Osteoblast (primary cell): ENCODE measurements at places on chromosomes 4 and X. TPM values are rescaled to one million over a fixed set of nuclear protein-coding genes. Genes with fewer than 3 reads are reported as not detected.
A peak's percentile ranks its signal among the peaks of the same experiment; 100 is the strongest.

The ARL13A gene
- total RNA-seq: not detected in 2 replicates

DNA sequence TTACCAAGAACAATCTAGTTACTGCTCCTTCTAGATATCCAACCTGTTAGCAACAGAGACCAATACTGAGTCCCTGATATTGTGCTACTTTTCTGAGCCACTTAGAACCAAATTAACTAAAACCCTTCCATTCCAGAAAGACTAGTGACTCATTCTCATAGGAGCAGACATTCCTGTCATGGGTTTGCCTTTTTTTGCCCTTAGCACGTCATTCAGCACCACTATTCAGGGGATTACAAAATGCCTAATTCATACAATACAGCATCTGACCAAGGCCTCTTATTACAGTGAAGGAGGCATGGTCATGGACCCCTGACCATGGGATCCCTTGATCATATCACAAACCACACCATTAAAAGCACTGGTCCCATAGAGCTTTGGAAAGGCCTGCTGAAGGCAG is 123.8 kb upstream of the CXCL13 start:
- peaks cover 10% of the 10 kb centered on the region for H3K27me3 ChIP-seq
- H3K27ac ChIP-seq: no peak overlapping the region
- H3K4me1 ChIP-seq: no peaks in the 10 kb centered on the region
- DNase-seq: no peak
- H3K4me3 ChIP-seq: no peak overlapping the region
- no peaks in the 10 kb centered on the region for H3K36me3 ChIP-seq

DNA sequence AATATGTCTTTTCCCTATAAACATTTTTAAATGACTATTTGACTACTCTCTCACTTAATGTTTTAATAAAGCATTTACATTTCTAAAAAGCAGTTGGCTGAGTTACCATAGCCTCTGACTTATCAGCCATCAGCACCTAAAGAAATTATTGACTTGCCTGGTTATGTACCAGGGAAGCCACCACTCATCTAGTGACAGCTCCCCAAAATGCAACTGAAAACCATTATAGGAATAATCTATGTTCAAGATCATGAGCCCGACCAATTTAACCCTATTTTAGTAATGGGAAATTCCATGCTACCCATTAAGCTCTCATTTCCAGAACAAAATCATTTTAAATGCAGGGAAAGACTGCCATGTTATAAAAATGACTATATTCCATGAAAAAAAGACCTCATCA is 34.4 kb downstream of the HDX start:
- no peaks in the 10 kb centered on the region for H3K27me3 ChIP-seq
- H3K36me3 ChIP-seq: no peaks in the 10 kb centered on the region
- H3K4me3 ChIP-seq: no peak overlapping the region
- DNase-seq: no peak

DNA sequence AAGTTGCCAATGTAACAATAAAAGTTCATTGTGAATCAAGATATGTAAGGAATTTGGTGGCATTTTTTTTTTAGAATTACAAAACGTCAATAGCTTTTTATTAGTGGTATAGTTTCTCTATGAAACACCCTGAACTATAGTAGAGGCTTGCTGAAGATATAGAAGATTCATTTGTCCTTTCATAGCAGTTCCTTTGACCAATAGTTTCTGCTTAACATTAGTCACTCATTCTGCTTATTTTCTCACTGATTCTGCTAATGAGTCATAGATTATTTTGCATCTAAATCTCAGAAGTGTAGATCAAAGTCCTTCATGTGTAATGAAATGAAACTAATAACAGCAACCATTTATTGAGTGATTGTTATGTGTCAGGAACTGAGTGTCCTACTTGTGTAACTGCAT is 205.0 kb upstream of the TET2 start:
- H3K27me3 ChIP-seq: no peaks in the 10 kb centered on the region
- H3K36me3 ChIP-seq: no peaks in the 10 kb centered on the region
- H3K4me1 ChIP-seq: no peaks in the 10 kb centered on the region
- H3K27ac ChIP-seq: no peak overlapping the region
- no peak for DNase-seq
- no peak overlapping the region for H3K4me3 ChIP-seq

DNA sequence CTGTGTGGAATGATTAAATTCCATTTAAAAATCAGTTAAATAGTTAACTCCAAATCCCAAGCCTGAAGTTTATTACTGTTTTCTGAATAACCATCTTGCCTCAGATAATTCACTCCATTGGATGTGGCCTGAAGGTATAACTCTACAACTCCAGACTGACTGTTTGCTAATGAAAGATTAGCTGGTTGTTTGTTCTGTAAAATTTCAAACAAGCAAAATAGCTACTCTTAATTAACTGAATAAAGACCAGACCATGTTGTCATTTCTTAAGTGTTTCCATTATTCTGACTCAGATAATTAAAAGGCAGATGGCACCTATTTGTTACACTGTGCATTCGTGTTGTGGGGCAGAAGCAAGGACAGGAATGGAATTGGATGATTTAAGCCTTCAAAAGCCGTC is 78.5 kb upstream of the DDIT4L start:
- H3K27me3 ChIP-seq: no peaks in the 10 kb centered on the region
- H3K4me1 ChIP-seq: no peaks in the 10 kb centered on the region
- no peak for DNase-seq
- no peak overlapping the region for H3K4me3 ChIP-seq
- no peak overlapping the region for H3K27ac ChIP-seq

DNA sequence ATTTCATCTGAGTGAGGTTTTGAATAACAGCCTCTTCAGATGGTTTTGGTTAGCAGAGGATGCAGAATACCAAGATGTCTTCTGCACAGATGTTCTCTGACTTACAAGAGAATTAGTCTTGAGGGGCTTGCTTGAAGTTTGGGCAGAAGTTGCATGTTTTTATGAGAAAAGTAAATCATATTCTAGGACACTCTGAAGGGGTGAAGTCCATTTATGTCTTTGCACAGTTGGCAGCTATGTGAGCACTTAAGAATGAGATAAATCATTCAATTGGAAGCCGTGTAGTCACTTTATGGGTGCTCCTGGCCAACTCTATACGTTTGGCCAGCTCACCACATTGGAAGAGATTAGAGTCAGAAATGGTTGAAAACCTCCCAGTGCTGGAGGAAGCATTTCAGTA is 252.7 kb upstream of the KCNIP4 start:
- no peak overlapping the region for H3K27ac ChIP-seq
- H3K4me1 ChIP-seq: no peaks in the 10 kb centered on the region
- no peak for DNase-seq
- H3K27me3 ChIP-seq: no peaks in the 10 kb centered on the region
- H3K36me3 ChIP-seq: no peaks in the 10 kb centered on the region

DNA sequence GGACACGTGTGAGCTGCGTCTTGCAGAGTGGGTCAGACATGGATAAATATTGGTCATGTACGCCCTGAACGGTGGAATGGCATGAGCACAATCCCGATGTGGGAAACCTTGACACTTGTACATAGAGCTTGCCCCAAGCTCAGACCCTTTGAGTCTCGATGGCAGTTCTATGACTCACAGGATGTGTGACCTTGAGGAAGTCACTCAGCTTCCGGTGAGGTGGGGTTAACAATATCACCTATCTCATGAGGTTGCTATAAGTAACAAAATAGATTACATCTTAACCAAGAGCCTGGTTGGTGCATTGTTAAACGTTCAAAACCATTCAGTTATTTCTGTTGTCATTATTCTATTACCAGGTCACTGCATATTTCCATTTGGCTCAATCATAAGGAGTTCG is 109.1 kb upstream of the TBL1X start:
- H3K36me3 ChIP-seq: no peaks in the 10 kb centered on the region
- H3K4me1 ChIP-seq: peaks cover 13% of the 10 kb centered on the region
- no peak for DNase-seq

The ARHGAP36 gene
- not detected in 2 replicates for total RNA-seq

- H3K4me3 ChIP-seq: no peak overlapping the region
- no peaks in the 10 kb centered on the region for H3K27me3 ChIP-seq
- no peaks in the 10 kb centered on the region for H3K4me1 ChIP-seq
- H3K36me3 ChIP-seq: no peaks in the 10 kb centered on the region
- no peak for DNase-seq
Measured at GRCh38 chrX:5054852-5055251, 1173.8 kb downstream of the NLGN4X start.

DNA sequence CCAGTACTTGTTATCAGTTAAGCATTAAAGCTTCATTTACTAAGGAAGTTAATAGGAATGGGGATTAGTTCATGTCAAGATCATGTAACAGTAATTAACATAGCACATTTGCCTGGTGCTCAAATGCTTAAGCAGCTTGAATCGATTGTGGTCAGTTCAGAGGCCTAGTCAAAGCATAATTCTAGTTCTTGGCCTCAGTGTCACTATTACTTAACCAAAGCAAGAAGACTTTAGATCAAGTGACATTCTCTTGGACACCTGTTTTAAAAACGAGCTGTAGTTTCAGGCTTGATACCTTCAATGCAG is 115.2 kb upstream of the BMPR1B start:
- DNase-seq: no peak
- peak overlapping the region; percentile 61 for H3K27ac ChIP-seq
- no peaks in the 10 kb centered on the region for H3K27me3 ChIP-seq
- H3K4me3 ChIP-seq: no peak overlapping the region
- peaks cover 28% of the 10 kb centered on the region for H3K4me1 ChIP-seq
- H3K36me3 ChIP-seq: peaks cover 56% of the 10 kb centered on the region

The CLCN5 gene
- total RNA-seq: 13.0 and 13.8 TPM in 2 replicates

- no peaks in the 10 kb centered on the region for H3K4me1 ChIP-seq
- H3K27me3 ChIP-seq: peaks cover 17% of the 10 kb centered on the region
- no peaks in the 10 kb centered on the region for H3K36me3 ChIP-seq
- H3K27ac ChIP-seq: no peak overlapping the region
Measured at GRCh38 chrX:132961511-132961910, 3.1 kb upstream of the HS6ST2 start.

GRCh38 chrX:107686792-107687191 is 58.5 kb downstream of the PRPS1 start:
- H3K4me3 ChIP-seq: no peak overlapping the region
- H3K36me3 ChIP-seq: no peaks in the 10 kb centered on the region
- H3K4me1 ChIP-seq: no peaks in the 10 kb centered on the region
- H3K27ac ChIP-seq: no peak overlapping the region
- peaks cover 13% of the 10 kb centered on the region for H3K27me3 ChIP-seq

GRCh38 chrX:7545564-7545963 is 297.4 kb upstream of the VCX start:
- H3K36me3 ChIP-seq: no peaks in the 10 kb centered on the region
- no peak overlapping the region for H3K27ac ChIP-seq
- no peak overlapping the region for H3K4me3 ChIP-seq
- no peaks in the 10 kb centered on the region for H3K4me1 ChIP-seq
- H3K27me3 ChIP-seq: no peaks in the 10 kb centered on the region
- DNase-seq: peak; percentile 5

DNA sequence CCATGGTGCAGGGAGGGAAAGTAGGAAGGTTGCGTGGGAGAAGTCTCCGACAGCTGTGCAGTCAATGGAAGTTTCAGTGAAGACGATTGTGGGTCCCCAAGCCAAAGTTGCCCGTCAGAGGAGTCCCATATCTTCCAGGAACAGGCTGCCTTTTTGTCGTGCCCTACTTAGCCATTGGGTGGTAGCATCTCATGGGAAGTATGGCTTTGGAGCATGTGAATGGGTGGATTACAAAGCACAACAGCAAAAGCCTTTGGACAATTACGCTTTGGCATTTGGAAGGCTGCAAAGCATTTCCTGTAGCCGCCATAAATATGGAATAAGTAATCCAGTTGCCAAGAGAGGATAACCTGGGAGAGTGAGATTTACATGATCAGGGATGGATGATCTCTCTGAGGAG is 300.7 kb upstream of the BOD1L1 start:
- no peak overlapping the region for H3K4me3 ChIP-seq
- no peaks in the 10 kb centered on the region for H3K36me3 ChIP-seq
- DNase-seq: no peak

The SPANXD gene
- not detected in 2 replicates for total RNA-seq

DNA sequence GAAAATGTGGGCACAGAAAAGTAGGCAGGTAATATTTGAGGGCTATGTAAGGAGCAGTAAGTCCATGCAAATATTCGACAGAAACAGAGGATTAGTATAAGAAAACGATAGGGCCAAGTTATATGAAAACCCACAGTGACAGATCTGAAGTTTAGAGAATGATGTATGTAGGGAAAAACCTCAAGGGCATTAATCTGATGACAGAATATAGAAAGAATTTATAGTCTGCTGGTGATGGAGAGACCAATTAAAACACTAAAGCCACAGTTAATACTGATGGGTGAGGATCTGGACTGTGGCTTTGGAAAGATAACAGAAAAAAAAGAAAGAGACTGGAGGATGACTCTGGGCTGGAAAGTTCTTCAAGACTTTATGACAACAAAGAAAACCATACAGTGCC is 169.7 kb downstream of the PALLD start:
- peak overlapping the region; percentile 55 for H3K27ac ChIP-seq
- DNase-seq: peak; percentile 74
- H3K4me1 ChIP-seq: peaks cover 52% of the 10 kb centered on the region
- H3K4me3 ChIP-seq: no peak overlapping the region

DNA sequence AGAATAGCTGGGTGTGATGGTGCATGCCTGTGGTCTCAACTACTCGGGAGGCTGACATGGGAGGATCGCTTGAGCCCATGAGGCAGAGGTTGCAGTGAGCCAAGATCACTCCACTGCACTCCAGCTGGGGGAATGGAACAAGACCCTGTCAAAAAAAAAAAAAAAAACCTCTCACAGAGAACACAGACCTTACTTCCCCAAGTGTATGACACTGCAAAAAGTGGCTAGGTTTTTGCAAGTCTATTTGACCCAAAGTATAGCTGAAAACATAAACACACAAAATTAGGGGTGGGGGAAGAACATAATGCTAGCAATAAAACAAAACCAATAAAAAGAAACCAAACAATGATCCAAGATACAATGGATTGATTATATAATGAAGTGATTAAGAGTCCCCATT is 6.7 kb downstream of the LAMP2 start:
- no peak for DNase-seq
- no peaks in the 10 kb centered on the region for H3K36me3 ChIP-seq

DNA sequence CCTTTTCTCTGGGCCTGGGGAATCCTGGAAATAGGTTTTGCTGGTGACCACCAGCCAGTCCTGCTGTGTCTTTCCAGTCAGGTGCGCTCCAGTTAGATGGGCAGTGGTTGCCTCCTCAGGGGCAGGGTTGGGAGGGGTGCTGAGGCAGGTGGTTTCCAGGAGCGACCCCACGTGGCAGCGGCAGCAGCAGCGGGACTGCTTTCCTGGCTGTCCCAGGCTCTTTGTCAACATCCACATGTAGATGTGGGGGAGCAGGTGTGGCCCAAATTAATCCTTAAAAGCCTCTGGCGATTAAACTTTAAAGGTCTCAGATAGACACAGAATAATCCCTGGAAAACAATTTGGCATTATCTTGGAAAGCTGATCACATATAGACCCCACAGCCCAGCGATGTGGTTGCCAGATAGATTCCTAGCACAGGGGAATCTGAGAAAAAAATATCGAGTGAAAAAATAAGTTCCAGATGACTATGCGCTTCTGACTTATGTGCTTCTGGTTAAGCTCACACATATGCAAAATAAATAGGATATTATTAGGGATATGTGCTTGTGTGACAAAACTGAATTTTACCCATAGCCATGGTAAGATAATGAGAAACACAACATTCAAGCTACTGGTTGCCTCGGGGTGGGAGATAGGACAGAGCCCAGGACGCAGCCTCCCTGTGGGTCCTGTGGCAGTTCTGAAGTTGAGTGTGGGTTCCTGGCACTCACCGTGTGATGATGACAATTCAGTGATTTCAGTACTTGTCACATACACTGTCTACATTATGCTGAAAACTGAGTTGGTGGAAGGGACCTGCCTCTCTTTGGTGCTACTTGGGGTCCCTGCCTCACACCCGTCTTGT is 336.4 kb downstream of the ARHGAP10 start:
- H3K4me1 ChIP-seq: peaks cover 3% of the 10 kb centered on the region
- no peak for DNase-seq
- no peak overlapping the region for H3K27ac ChIP-seq
- no peak overlapping the region for H3K4me3 ChIP-seq
- no peaks in the 10 kb centered on the region for H3K27me3 ChIP-seq

- H3K36me3 ChIP-seq: no peaks in the 10 kb centered on the region
- H3K27ac ChIP-seq: peak overlapping the region; percentile 94
- H3K4me1 ChIP-seq: peaks cover 57% of the 10 kb centered on the region
- no peak for DNase-seq
Measured at GRCh38 chr4:73705056-73705432, 35.3 kb upstream of the CXCL8 start.
